ENCODE measurements at places on chromosomes 7 and 10.

- no peak for DNase-seq
Measured at GRCh38 chr10:117007080-117007479, 2.1 kb upstream of the SHTN1 start.

DNA sequence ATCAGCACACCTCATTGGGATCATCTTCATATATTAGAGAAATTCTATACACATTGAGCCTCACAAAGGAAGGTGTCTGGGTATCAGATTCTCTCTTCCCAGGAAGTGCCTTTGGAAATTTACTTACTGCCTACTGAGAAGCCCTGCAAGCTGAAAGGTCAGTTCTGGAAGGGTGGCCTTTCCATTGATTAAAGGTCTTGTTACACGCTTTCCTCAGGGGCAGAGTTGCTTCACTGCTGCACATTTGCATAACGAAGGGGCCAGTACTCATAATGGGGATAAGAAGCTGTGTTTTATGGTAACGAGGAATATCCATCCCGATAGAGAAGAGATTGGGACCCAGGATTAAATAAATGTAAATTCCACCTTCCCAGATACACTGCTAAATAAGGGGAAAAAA, 19.4 kb upstream of the IL15RA start:
- DNase-seq = no peak

DNA sequence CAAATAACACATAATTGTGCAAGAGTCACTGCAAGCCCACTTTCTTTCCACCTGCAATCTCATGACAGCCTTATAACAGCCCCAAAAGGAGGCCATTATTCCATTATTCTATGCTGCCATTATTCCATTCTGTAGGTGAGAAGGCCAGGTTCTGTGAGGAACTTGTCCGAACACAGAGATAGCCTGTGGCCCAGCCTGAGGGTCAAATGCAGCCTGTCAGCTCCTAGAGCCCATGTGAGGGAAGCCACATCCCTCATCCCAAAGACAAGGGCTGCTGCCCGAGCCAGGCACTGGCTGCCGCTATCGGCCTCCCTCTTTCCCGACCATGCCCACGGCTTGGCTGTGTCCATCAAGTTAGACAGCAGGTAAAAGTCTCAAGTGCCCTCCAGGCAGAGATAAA, 24.1 kb upstream of the C10orf71 start:
- DNase-seq = no peak

DNA sequence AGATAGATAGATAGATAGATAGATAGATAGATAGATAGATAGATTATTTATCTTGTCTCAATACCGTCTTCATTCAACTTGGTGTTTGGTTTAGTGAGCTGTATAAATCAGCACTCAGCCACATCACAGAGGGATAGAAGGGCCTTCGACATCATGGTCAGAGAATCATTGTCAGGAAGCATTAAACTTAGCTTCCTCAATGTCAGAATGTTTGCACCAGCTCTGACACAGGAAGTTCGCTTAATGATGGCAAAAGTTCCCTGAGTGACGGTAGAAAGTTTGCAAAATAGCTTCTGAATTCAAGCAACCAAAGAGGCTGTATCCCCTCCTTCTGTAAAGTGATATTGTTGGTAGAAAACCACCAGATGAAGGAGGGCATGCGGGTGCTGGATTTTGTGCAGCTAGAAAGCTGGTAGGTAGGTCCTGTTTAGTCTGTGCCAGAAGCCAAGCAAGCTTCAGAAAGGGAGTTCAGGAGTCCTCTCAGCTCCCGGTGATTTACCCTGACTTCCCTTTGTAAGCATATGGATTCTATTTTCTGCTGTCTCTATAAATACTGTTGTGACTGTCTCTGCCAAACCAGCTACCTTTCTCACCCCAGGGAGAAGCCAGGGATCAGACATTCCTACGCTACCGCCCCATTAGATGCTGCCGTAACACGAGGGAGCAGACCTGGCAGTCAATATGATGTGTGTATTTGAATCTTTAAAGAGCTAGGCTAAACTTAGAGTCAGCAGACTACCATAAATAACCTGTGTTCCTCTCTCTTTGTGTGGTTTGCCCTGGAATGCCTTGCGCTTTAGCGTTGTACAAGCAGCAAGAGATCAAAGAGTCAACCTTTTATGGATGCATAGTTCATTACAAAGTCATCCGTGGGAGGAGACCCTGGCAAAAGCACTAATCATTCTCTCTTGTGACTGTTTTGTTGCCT, 200.5 kb upstream of the KIAA1217 start:
- DNase-seq = no peak

GRCh38 chr7:71480791-71481190, 348.8 kb downstream of the GALNT17 start:
- DNase-seq = no peak

DNA sequence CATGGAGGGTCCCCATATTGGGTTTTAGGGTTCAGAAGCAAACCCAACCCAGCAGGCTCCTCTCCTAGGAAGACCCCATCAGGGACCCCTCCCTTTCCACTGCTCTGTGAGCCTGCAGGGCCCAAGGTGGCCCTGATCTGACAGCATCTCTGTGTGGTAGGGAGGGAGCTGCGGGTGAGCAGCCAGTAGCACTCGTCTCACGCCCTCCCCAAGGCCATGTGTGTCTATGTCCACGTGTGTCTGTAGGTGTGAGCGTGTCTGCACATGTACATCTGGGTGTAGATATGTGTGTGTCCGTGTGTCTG, 103.5 kb upstream of the FAM20C start:
- DNase-seq = no peak

DNA sequence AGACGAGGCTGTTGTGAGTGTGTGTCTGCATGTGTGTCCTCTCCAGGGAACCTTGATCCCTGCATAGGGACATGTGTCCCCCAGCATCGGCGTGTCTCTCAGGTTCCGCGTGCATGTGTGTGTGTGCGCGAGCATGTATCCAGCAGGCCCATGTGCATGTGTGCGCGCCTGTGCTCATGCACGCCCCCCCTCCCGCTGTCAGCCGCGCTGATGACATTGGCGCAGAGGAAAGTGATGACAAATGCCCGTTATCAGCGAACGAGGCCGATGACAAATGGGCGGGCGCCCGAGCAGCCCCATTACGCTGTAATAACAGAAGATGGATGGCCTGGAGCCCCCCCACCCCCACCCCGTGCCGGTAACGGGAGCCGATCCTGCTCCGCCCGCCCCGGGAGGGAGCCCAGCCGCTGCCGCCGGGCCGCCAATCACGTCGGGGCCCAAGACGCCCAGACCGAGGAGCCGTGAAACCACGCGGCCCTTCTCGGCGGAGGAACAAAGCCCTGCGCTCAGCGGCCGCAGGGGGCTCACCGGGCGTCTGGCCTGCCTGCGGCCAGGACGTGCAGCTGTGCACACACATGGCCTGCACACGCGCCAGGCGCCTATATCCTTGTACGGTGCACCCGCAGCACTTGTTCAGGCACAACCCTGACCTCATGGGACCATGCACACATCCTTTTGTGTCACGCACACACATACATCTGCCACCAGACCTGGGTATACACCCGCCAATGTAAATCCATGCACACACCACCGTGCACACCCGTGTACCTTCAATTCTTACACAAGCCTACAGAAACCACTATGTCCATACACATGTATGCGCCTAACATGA, 21.5 kb downstream of the POLL start:
- no peak for DNase-seq

DNA sequence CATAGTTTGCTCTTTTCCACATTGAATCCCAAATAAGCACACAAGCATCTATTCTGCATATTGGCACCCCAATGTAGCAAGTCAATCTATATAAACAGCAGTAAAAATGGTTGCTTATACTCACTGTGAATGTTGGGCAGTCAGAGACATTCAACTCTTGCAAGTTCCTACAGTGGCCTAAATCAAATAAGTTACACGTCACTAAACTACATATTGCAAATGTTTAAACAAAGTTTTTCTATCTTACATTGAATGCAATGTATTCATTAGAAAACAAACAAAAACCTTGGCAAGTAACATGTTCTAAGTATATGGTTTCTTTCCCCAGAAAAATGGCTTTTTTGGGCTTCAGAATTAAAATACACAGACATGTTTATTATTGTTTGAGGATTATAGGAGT, 19.0 kb downstream of the LRRC17 start:
- DNase-seq = no peak

GRCh38 chr10:94315024-94315451, 47.7 kb downstream of the NOC3L start:
- no peak for DNase-seq

DNA sequence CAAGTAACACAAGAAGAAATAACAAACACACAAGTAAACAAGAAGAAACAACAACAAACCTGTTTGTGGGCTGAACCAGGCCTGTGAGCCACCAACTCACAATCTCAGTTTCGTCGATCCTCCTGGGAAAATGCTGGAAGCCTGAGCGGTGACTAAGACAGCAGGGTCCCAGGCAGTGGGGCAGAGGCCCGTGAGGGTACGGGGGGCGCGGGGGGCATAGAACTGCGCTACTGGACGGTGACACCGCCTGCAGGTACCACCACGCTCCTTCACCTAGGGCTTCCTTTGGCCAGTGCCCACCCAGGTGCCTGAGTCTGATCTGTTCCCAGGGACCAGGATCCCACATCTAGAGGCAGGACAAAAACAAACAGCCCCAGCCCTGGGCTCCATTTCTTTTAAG, 3.4 kb upstream of the CALN1 start:
- no peak for DNase-seq

GRCh38 chr7:74093671-74094223, 10.1 kb downstream of the LIMK1 start:
- no peak for DNase-seq

- DNase-seq = no peak
Measured at GRCh38 chr10:43235070-43235900, 31.6 kb downstream of the RASGEF1A start.

- DNase-seq = no peak
Measured at GRCh38 chr7:25216837-25217236, 11.4 kb downstream of the NPVF start.

- DNase-seq = no peak
Measured at GRCh38 chr7:83640731-83641537, 8.0 kb downstream of the SEMA3E start.

- DNase-seq = no peak
Measured at GRCh38 chr10:48289501-48290238, 15.2 kb upstream of the FRMPD2 start.

- no peak for DNase-seq
Measured at GRCh38 chr7:143172354-143172753, 10.9 kb upstream of the TAS2R39 start.

DNA sequence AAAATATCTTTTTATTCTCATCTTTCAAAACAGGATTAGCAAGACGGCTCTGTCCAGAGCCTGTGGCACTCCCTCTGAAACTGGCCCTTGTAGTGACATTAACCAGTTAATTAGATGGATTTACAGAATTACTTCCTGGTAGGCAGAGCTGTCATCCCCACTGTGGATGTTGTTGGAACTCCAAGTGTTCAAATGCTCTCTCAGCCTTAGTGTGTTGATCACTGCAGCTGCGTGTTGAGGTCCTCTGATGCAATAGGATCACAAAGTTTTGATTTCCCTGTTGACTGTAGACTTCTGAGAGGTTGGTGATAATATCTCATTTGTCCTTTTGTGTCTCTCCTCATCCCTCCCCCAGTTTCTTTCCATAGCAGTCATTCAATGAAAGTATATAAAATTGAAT, 117.3 kb upstream of the CDK6 start:
- no peak for DNase-seq

DNA sequence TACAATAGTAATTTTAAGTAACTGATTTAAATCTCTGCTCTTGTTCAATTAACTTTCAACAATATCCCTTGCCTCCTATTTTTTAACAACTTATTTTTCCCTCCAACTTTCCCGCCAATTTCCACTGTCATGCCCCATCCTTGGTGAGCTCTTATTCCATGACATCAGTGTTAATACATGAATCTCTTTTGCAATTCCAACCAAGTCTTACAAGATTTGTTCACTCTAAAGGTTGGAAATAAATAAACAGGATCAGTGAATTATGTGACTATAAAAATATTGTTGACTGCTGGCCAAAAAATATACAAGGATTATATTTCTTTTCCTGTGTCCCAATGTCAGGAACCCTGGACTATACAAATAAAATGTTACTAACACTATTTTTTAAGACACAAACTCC, 21.0 kb upstream of the AGMO start:
- DNase-seq = no peak

DNA sequence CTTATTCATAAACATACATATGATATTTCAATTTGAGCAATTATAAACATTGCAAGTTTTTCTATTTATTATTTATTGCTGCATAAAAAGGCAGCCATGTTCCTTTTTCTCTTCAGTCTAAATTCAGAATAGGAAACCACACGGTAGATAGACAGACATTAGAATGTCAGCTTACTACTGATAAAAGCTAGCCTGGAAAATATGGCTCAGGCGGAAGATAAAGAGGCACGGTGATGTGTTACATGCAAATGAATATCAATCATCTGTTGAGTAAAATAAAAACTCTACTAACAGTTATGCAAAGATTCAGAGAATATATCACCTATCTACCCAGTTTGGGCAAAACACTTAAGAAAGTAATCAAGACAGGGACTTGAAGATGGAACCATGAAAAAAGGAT, 73.5 kb upstream of the PDSS1 start:
- no peak for DNase-seq

DNA sequence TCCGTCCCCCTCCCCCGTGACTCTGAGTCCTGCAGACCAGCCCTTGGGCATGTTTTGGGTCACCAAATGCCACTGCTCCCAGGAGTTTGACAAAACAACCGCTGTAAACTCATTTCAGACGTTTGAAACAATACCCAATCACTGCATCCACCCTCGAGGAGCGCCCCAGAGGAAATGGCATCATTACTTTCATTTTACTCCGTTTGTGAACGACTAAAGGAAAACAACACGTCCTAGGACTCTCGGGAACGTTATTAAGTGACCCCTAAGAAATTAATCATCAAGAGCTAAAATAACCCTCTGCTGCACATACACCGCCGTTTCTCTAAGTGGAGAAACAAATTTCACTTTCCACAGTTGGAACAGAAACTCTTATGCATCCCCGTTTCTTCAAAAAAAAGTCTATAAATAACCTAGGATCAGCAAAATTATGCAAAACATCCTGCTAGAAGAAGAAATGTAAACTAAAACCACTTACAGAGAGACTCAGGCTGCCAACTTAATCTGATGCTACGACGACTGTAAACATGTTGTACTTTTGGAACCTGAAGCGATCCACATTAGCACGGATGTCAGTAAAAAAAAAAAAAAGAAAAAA, 109.9 kb upstream of the EFCAB10 start:
- DNase-seq = no peak

DNA sequence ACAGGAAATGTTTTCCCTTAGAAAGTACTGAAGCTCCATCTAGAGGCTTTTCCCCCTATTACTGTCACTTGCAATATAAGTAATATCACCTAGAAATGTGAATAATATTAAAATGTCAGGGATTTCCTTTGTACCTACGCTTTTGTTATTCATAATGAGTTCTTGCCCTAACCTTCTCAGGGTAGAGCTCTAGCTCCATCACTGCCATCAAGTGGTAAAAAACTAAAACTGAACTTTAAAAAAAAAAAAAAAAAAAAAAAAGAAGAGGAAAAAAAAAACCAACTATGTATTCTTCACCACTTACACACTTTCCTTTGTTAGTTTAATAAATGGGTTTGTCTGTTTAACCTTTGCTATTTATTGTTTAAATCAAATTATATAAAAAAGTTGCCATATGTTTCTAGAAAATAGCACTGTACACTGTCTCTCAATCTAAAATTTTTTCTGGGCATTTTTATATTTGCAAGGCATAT, 49.9 kb downstream of the DNAJC1 start:
- no peak for DNase-seq

All from stimulated activated CD8-positive, alpha-beta memory T cell treated with anti-CD3 and anti-CD28 coated beads, Interleukin-4, amount 100 ng/mL, for 4 hours (primary cell).